H1 (cell line): ENCODE measurements at places on chromosomes 4 and X.

- DNase-seq = no peak
Observed at GRCh38 chrX:136450050-136450830, 37.5 kb upstream of the BRS3 start.

- DNase-seq = no peak
Observed at GRCh38 chrX:39996536-39996935, 101.2 kb downstream of the BCOR start.

DNA sequence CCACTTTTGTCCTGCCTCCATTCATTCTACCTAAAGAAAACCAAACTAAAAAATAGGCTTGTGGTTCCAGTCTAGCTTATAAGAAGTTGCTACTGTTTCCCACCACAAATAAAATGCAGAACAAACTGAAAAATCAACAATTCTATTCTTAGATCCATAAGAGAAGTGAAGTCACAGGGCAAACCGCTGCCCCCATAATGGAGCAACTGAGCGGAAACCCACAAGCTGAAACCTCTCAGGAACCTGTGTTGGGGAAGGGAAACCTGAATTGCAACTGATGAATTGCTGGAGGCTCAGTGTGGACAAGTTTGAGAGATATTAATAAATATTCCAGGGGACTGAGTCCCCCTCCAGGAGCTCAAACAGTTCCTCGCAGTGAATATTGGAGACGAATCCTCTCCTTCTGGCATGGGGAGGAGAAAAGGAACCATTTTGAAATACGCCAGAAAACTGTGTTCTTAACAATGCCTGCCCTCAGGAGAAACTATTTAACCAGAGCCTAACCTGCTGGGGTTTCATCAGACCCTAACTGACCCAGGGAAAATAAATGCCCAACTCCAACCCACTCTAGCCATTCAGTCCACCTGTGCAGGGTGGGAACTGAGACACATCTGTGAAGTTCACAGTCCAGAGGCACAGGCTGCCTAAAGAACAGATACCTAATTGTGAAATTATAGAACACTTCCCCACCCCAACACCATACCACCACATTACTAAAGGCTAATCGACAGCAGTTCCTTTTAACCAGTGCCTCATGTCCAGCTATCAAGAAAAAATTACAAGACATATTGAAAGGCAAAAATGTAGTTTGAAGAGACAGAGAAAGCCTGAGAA, 22.8 kb upstream of the SH3RF1 start:
- DNase-seq = no peak

DNA sequence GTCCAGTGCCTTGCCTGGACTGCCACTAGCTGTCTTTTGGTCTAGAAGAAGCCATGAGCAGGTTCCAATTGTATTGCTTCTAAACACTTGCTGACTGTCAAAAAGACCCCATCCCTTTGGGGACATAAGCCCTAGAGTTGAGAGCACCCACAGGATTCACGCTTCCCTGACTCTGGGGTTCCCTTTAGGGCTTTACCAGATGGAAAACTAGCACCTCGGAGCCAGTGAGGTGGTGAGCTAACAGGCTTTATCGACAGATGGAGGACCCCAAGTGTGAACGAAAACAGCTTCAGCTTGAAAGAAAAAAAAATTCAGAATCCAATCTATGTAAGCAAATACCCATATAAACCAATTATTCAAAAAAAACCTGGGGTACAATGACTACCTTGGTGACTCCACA, 90.8 kb downstream of the NAA11 start:
- DNase-seq = no peak

GRCh38 chrX:50726296-50726695, 87.7 kb downstream of the SHROOM4 start:
- DNase-seq = no peak

- no peak for DNase-seq
Observed at GRCh38 chr4:151166636-151167035, 67.2 kb downstream of the RPS3A start.
